Stimulated activated CD4-positive, alpha-beta T cell treated with anti-CD3 and anti-CD28 coated beads, Interleukin-2, amount 100 ng/mL, for 48 hours (primary cell): ENCODE measurements at places on chromosomes 3 and 15.
A peak's percentile ranks its signal among the peaks of the same experiment; 100 is the strongest.

DNA sequence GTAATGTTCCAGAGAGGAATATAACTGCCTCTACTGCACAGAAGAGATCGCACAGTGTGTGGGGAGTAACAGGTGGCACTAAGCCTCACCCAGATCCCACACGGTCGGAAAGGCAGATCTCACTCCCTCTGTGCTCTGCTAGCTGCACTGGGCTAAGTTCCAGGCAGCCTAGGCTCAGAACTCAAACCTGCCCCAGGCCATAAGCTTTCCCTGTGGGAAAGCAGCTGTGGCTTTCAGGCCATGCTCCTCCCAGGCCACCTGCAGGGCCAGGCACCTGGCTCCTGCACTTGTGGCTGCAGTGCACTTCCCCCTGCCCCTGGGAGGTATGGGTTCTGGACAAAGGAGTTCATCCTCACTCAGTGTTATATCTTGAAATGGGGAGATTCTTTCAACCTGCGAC, 27.5 kb downstream of the PCCB start:
- DNase-seq: no peak

DNA sequence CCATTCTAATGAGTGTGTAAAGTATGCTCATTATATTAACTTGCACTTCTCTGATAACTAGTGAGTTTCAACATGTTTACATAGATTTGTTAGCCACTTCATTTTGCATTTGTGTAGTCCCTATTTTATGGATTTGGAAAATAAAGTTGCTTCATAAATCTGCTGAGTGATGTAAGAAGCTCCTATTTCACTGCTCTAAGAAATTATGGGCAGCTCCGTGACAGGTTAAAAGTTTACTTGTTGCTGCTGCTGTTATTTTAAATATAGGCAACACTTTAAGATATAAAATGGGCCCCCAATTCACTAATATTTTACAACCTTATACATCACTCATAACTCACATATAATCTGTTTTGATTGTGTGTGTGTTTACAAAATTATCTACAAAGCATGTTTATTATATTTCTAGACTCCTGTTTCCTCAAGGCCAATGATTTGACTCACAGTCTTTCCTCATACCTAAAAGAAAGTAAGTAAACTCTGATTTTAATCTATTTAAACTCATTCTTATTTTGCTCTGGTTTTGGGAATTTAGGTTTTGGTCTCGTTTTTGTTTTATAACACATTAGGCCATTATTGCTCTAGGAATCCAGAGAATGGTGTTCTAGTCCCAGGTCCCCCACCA, 51.7 kb upstream of the FILIP1L start:
- no peak for DNase-seq

DNA sequence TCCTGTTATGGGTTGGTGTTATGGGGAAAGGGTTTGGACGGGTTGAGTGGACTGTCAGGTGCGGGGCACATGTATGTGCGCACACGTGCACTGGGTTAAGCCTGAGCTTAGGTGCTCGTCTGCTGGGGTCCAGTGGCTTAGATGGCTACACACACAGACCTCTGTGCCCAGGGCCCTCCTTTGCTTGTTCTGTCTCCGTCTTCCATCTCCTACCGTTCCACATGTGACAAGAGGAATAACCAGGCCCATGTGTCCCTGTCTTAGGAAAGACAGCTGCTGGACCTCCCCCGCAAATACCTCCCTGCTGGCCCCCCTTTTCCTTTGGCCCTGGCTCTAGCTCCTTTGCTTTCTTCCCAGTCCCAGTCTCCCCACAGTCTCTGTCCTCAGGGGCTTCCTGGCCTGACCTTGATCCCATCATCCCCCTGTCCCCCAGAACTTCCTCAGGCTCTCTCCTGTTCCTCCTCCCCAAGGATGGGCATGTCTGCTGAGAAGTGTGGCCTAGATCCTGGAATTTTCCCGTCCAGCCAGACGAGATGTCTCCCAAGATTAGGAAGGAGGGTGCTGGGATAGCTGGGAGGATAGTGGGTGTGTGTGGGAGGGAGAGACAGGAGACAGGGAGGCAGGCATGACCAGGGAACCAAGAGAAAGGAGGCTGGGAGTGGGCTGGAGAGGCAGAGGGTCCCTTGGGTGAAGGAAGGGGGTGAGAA, 797 bp upstream of the THPO start:
- no peak for DNase-seq

- no peak for DNase-seq
Observed at GRCh38 chr3:27428446-27428845, 55.7 kb downstream of the SLC4A7 start.

GRCh38 chr15:95170561-95171380, 939.4 kb downstream of the MCTP2 start:
- no peak for DNase-seq

GRCh38 chr3:71987828-71988227, 202.9 kb upstream of the PROK2 start:
- no peak for DNase-seq

DNA sequence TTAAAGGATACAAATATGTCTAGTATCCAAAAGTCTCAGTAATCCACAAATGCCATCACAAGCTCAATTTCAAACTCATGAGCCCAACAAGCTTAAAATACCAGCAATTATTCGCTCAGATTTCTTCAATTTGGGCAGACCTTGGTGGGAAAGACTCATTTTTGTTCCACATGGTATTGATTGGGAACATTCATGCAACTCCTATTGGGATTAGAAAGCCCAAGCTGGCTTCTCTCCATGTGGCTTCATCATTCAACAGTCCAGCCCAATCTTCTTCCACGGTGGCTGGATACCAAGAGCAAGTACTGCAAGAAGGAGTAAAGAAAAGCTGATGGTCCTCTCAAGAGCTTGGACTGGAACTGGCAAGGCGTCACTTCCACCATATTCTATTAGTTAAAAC, 66.3 kb downstream of the STRIT1 start:
- DNase-seq: no peak

DNA sequence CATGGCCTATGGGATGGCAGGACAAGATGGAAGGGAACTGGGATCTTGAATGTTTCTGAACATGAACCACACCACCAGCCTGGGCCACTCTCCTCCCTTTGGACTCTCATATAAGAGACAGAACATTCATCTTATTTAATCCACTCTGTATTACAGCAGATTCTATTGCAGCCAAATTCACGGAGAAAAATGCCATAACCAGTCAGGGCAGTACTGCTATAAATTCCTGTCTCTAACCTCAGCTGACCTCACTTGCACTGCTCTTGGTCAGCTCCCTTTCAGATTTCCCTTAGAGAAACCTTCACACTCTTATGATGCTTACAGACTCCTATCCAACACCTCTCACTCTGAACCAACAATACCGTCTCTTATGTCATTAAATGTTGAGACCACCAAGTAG, 101.4 kb downstream of the RYK start:
- DNase-seq: no peak

DNA sequence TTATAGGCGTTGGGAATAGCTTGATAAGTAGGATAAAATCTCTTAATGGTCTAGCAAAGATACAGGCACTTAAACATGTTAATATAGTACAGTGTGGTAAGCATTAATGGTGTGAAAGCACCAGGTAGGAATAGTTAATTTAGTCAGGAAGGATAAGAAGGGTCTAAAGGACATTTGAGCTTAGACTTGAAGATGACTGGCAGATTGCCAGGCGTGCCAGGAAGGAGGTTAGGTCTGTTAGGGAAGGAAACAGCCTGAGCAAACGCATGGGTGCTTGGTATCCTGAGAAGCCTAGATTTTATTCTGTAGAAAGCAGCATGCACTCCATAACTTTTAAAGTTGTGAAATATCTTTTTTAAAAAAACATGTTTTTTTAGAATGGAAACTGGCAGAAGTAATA, 17.7 kb downstream of the SEC62 start:
- DNase-seq: no peak

DNA sequence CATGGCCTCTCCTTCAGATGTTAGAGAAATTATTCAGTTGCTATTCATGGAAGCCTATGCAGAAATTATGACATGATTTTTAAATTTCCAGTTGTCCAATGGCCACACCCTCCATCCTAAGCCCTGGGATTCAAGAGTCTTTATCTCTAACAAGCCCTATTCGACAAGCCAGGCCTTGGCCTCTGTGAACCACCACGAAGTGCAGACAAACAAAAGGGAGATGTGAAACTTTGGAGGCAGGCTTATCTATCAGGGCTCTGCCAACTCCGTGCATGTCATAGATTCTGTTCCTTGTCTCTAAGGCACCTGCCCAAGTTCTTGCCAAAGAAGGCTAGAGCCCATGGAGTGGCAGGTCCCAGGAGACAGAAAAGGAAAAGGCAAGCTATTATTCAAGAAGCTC, 212.4 kb upstream of the ADAMTS9 start:
- no peak for DNase-seq

- DNase-seq: peak; percentile 59
Observed at GRCh38 chr3:71478568-71478967, 105.0 kb downstream of the FOXP1 start.

DNA sequence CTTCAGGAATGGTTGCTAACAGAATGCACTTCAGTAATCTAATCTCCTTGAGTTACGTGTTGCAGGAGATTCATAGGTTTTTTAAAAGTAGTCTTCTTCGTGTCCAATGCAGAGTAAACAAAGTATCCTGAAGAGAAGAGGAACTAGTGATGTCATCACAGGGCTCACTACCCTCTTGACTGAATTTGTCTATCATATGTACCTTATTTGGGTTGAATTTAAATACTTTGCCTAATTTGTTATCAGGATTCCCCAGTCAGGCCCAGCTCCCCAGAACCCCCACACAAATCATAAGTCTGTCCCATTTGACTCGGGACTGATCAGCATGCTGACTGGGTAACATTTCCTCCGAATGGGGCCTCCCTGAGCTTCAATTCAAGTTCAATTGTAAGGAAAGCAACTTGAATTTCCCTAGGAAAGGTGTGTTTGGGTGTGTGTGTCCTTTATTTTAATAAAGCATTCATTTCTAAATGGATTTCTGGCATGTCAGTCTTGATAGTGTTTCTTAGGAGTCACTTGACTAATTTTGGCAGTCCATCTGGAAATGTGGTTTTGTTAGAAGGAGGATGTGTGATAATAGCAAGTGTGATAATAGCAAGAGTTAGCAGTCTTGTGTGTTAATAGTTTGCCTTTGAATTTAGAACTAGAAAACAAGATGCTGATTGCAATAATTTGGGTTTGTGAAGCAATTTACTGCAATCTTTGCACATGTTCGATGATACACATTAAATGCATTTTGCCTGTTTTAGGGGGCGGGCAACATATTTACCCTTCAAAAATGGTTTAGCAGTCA, 21.9 kb downstream of the OXNAD1 start:
- no peak for DNase-seq

DNA sequence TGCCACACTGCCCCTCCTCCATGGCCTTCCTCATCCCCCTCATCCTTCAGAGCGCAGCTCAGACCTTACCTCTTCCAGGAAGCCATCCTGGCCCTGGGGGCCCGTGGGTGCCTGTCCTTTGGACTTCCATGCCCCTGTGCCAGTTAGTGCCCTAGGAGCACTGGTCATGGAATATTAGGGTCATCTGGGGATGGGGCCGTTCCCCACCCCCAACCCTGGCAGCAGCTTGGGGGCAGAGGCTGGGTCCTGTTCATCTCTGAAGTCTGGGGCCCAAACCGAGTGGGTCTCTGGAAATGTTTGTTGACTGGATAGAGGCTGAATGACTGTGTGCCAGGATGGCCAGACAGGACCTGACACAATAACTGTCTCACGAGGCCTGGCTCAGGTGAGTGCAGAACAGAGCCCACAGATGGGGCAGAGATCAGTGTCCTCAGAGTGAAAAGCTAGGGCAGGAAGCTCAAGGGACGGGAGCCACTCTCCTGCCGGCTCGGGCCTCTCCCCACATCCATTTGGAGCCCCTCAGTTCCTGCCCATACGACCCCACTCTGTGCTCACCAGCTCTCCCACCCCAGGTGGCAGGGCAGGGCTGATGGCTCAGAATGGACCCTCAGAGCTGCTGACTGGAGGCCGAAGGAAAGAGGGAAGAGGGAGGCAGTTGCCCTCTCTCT, 62.5 kb downstream of the TLE3 start:
- no peak for DNase-seq

DNA sequence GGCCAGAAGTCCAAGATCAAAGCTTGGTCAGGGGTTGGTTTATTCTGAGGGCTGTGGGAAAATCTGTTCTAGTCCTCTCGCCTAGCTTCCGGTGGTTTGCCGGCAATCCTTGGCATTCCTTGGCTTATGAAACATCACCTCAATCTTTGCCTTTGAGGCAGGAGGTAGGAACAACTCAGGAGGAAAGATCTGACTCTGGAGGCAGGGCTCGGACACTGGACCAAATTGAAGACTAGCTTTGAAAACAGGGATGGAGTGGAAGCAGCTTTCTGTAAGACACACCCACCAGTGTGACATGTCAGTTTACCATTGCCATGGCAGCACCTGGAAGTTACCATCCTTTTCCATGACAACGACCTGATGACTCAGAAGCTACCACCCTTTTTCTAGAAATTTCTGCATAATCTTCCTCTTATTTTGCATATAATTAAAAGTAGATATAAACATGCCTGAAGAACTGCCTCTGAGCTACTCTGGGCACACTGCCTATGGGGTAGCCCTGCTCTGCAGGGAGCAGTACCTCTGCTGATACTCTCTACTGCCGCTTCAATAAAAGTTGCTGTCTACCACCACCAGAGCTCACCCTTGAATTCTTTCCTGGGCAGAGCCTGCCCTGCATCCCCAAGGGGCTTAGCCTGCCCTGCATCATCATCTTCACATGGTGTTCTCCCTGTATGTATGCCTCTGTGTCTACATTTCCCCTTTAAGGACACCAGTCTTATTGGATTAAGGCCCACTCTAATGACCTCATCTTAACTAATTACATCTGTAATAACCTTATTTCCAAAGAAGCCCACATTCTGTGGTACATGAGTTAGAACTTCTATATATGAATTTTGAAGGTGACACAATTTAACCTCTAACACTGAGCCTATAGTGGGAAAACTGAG, 38.3 kb upstream of the TM4SF4 start:
- no peak for DNase-seq

- peak; percentile 70 for DNase-seq
Observed at GRCh38 chr3:157239082-157239704, 79.2 kb upstream of the CCNL1 start.

- DNase-seq: no peak
Observed at GRCh38 chr3:117761703-117762620, 1052.4 kb downstream of the TUSC7 start.

DNA sequence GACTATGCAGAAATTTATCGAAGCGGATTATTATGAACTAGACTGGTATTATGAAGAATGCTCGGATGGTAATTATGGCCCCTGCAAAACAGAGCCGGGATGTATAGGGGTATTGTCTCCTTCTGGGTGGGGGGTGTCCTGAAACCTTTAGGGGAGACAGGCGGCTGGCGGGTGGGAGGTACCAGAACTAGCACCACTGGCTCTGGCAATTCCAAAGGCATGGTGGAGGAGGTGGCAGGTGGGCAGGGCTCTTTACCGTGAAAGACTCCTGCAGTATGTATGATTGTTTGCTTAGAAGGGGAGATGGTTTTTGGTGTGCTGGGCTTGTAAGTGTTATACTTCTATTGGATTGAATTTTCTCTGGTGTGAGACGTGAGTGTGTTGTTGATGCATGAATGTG, 58.4 kb downstream of the TRAK1 start:
- DNase-seq: no peak

GRCh38 chr3:30658328-30659052, 52.1 kb downstream of the TGFBR2 start:
- DNase-seq: no peak

GRCh38 chr15:70856177-70856883, 2.4 kb upstream of the LARP6 start:
- no peak for DNase-seq
